SHP77 treated with DMSO at 0.1 percent for 48 hours (cell line): ENCODE measurements at places on chromosomes 1 and 21.

DNA sequence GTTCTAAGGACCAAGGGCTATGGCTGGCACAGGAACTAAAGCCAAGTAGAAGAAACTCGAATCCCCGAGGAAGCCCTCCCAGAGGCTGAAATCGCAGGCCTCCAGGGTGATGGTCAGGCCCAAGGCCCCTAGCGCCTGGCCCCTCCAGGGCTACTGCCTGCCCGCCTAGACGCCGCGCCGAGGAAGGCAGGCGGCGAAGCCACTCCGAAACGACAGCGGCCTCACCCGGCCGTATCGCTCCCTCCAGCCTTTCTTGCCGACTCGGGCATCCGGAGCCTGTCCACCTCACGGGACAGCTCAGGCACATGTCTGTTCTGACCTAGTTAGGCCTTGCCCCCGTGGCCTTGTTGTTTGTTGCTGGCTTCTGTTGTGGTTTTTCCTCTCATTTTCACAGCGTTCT is 9.7 kb upstream of the LHX8 start:
- no peak for DNase-seq

DNA sequence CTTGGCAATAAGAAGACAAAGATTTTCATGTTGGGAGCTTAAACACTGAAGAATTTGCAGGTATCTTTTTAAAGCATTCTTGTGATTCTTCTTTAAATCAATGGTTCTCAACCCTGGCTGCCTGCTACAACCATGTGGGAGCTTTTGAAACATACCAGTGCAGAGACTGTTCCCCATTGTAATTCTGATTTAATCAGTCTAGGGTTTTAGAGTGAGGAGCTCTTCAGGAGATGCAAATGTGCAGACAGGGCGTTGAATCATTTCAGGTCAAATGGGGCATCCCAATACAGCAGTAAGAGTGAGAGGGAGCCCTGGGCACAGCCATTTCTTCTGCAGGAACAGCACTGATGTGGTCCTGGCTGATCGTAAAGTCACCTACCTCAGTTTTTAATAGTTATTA is 24.3 kb downstream of the KCNJ6 start:
- no peak for DNase-seq

GRCh38 chr1:58405660-58406059 is 140.9 kb downstream of the OMA1 start:
- DNase-seq = no peak

DNA sequence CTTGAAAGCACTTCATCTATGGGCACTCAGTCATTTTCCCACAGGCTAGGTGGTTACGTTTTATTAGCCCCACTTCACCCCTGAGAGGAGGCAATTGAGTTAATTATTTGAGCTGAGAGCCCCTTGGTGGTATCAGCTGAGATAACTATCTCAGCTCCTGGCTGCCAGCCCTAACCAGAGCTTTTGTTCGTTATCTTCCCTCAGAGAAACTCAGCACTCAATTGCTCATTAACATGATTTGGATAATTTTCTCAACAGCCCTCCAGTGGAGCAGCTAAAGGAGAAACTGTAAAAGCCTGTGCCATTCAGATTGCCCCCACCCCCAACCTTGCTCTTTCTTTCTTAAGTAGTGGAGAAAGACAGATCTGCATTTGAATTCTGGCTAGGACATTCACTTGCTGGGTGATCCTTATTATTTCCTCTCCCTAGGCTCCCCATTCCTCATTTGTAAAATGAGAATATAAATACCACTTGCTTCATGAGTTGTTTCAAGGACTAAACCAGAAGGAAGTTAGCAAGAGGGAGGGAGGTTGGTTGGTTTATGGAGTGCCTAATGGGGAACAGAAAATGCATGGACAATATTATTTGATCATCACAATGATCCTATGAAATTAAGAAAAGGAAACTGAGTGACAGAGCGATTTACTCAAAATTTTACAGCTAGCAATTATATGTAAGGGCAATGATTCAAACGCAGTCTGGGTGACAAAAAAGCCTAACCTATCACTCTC is 218.7 kb upstream of the FGGY start:
- DNase-seq = no peak

DNA sequence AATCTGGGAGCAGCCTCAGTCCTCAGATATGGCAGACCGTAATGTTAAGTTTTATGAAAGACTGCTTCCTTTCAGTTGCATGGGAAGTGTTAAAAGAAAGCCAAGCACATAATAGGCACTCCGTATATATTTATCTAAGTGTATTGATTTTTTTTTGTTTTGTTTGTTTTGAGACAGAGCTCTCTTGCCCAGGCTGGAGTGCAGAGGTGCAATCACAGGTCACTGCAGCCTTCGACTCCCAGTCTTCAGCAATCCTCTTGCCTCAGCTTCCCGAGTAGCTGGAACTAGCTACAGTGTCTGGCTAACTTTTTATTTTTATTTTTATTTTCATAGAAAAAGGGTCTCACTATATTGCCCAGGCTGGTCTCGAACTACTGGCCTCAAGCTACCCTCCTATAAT is 341.8 kb downstream of the USH2A start:
- no peak for DNase-seq

- no peak for DNase-seq
Measured at GRCh38 chr1:32759521-32759981, 57.0 kb upstream of the SYNC start.

DNA sequence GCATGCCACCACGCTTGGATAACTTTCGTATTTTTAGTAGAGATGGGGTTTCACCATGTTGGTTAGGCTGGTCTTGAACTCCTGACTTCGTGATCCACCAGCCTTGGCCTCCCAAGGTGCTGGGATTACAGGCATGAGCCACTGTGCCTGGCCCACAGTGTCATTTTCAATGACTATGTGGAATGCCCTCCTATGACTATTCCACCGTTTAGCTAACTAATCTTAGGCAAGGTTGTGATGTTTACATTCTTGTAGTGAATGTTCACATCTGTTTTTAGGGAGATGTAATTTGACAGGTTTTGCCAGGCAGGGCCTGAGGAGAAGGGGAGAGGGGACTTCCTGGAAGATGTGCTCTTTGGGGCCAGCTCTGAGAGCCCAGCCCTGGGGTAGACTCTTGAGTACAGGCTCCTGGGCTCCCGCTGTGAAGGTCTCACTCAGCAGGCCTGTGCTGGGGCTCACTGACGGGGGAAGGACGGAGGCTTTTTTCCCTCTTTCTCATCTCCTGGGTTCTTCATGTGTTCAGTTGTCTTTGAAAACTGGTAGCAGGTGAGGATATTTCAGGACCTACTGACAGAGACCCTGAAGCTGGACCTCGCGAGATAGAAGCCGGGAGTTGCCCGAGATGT is 13.2 kb downstream of the COQ8A start:
- DNase-seq = no peak

- no peak for DNase-seq
Measured at GRCh38 chr21:42505090-42505726, 8.4 kb upstream of the SLC37A1 start.

DNA sequence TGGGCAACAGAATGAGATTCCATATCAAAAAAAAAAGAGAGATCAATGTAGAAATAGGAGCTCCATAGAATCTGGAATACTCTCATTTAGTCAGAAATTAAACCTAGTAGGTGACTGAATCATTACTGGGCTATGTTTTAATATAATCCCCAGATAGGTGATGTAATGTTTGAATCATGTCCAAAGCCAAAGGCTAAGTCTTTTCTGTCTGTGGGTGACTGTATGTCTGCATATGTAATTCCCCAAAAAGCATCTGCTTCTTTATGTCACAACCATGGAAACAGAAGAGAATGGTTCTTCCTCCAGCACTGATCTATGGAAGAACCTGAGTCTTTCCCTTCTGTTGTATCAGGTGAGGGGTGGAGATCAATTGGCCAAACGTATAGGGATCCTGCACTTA is 5.8 kb downstream of the LAMC2 start:
- DNase-seq = no peak

DNA sequence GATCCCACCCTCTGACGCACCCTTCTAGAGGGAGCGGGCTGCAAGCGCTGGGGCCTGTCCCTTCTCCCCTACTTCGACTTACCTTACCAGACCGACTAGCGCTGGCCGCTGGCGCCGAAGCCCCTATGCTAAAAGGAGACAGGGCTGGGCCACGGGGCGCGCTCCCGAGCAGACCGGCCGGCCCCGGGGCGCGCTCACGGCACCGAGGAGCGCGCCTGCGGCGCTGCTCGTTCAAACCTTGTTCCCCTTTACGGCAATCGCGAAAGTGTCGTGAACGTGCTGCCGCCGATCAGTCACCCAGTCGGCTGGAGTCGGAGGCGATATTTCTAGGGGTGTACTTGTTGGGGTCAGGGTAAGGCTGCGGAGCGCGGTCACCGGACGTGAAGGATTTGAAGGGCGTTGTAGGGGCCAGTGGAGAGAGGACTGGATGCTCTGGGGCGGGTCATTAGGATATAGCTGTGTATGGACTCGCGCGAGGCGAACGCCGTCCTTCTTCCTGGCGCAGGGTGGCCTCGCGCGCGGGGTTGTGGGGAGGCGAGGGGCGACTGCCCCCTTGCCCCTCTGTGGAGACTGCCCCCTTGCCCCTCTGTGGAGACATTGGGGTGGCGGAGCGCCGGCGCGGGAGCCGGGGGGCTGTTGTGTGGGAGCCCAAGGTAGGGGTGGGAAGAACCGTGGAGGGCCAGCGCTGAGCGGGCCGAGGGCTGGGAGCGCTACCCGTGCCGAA is at the start of the genes CEPT1 and DRAM2:
Gene CEPT1, plus strand, starts transcription at position 268 of the 724 bp plus-strand sequence. CDS start 7,492 bp downstream, outside the sequence.
Gene DRAM2, minus strand, starts transcription at position 138 of the 724 bp plus-strand sequence. CDS start 8,539 bp downstream, outside the sequence.
- DNase-seq = peak; percentile 87

DNA sequence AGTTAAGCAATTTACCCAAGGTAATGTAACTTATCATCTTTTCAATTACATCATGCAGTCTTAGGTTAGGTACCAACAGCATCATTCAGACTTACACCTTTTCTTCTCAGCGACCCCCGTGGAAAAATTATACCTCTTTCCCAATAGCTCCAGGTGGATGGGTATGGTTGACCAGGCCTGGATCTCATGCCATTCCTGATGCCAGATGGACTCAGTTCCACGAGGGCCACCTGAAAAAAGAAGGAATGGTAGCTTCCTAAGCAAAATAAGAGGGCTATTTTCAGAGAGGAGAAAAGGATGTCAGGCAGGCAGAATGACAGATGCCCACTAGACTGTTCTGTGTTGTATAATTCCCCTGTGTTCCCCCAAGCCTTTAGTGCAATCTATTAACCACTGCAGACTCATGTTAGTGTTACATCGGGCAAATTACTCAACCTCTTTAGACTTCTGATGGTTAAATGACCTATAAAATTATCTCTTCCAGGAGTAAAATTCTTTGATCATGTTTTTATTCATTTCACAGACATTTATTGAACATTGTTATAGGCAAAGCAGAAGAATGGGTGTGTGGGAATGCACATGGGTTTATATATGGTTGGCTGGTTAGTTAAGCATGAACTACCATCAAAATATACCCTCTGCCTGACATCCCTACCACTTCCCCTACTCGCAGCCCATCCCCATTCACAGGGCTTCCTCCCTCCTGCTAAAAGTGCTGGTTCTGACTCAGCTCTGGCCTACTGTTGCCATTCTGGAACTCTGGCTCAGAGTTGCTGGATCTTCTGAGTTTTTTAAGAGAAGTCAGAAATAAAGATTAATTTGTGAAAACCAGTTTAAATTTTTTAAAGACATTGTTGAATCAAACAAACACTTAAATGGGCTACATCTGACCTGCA is 10.6 kb upstream of the MYSM1 start:
- no peak for DNase-seq

- DNase-seq = no peak
Measured at GRCh38 chr1:227793948-227794816, 21.3 kb upstream of the PRSS38 start.

GRCh38 chr1:53765657-53766056 is 26.7 kb upstream of the GLIS1 start:
- DNase-seq = no peak

- DNase-seq = no peak
Measured at GRCh38 chr1:162543228-162543627, 18.3 kb upstream of the UAP1 start.

DNA sequence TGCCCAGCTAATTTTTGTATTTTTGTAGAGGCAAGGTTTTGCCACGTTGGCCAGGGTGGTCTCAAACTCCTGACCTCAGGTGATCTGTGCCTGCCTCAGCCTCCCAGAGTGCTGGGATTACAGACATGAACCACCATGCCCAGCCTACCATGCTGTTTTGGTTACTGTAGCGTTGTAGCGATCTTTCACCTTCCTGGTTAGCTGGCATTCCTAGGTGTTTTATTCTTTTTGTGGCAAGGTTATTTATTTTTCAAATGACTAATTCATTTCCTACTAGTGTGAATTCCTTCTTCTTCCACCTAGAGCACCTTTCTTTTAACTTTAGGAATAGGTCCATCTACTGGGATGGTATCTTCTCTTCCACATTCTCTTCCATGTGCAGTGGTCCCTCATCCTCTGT is 29.3 kb downstream of the TMEM200B start:
- no peak for DNase-seq

DNA sequence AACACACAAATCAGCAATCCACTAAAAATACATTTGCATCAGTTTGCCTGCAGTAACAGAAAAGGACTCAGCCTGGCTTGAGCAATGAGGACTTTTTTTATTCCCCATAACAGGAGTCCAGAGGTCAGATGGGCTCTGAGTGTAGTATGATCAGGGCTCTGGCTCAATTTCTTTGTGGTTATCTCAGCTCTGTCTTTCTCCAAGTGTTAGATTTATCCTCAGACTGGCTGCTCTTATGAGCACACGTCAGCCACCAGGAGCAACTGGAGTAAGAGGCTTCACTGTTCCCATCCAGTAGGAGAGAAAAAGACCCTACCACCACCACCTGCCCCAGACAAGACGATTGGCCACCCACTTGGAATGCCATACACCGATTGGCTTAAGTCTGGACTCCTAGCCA is 36.2 kb upstream of the KLHDC7A start:
- no peak for DNase-seq

GRCh38 chr1:70979881-70980280 is 67.7 kb downstream of the PTGER3 start:
- DNase-seq = no peak

DNA sequence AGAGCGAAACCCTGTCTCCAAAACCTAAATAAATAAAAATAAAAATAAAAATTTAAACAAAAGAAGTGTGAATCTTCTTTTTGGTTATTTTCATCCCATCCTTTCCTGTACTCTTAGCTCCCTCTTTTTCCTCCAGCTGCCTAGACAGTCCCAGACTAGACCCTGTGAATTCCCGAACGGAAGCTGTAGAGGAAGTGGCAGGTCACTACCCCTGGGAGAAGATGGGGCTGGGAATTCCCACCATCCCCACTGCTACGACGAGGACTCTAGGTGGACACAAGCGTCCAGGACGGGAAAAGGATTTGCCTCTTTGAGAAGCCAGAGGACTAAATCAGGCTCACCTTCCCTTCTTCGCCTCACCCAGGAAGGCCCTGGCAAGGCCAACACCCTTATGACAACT is 12.6 kb downstream of the RHBDL2 start:
- DNase-seq = no peak

DNA sequence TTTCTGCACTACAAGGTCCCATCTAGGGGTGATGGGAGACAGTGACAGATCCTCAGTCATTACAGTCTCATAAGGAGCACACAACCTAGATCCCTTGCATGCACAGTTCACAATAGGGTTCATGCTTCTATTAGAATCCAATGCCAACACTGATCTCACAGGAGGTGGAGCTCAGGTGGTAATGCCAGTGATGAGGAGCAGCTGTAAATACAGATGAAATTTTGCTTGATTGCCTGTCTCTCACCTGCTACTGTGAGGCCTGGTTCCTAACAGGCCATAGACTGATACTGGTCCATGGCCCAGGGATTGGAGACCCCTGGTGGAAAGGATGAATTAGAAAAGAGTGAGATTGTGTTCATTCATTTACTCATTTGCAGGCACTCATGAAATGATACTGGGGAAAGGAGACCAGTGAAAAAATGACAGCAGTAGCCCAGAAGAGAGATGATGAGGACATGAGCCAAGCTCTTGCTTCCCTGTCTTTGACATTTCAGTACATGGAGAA is 251.6 kb upstream of the DUSP10 start:
- DNase-seq = no peak

GRCh38 chr21:33937146-33937545 is 21.5 kb upstream of the ATP5PO start:
- DNase-seq = no peak
